ENCODE measurements at places on chromosomes 12 and 14.

- H3K4me1 ChIP-seq, result peaks cover 83% of the 10 kb centered on the region
- H3K27me3 ChIP-seq, result no peaks in the 10 kb centered on the region
- no peaks in the 10 kb centered on the region for H3K36me3 ChIP-seq
- H3K4me3 ChIP-seq, result no peak overlapping the region
- H3K27ac ChIP-seq, result peak overlapping the region; percentile 94
Measured at GRCh38 chr14:100789460-100790417, 36.2 kb upstream of the MEG3 start.

- DNase-seq, result peak; percentile 30
- H3K36me3 ChIP-seq, result no peaks in the 10 kb centered on the region
- no peak overlapping the region for H3K4me3 ChIP-seq
- H3K27ac ChIP-seq, result no peak overlapping the region
Measured at GRCh38 chr12:41184864-41185263, 3.3 kb upstream of the PDZRN4 start.

GRCh38 chr12:4771172-4771959 lies 51.2 kb downstream of the GALNT8 start:
- no peak overlapping the region for H3K27ac ChIP-seq
- H3K4me3 ChIP-seq, result no peak overlapping the region
- no peak for DNase-seq
- no peaks in the 10 kb centered on the region for H3K36me3 ChIP-seq

GRCh38 chr12:19437996-19438395 lies 1.3 kb upstream of the AEBP2 start:
- no peaks in the 10 kb centered on the region for H3K27me3 ChIP-seq
- no peak overlapping the region for H3K27ac ChIP-seq
- H3K36me3 ChIP-seq, result peaks cover 1% of the 10 kb centered on the region
- peaks cover 6% of the 10 kb centered on the region for H3K4me1 ChIP-seq

- peaks cover 48% of the 10 kb centered on the region for H3K36me3 ChIP-seq
- no peaks in the 10 kb centered on the region for H3K27me3 ChIP-seq
- no peak overlapping the region for H3K27ac ChIP-seq
- H3K4me1 ChIP-seq, result no peaks in the 10 kb centered on the region
Measured at GRCh38 chr14:73209953-73210352, 27.4 kb upstream of the PAPLN start.

- no peak overlapping the region for H3K27ac ChIP-seq
- no peaks in the 10 kb centered on the region for H3K27me3 ChIP-seq
- H3K36me3 ChIP-seq, result no peaks in the 10 kb centered on the region
- H3K4me1 ChIP-seq, result peaks cover 13% of the 10 kb centered on the region
- no peak overlapping the region for H3K4me3 ChIP-seq
- DNase-seq, result no peak
Measured at GRCh38 chr12:116588390-116589028, 29.3 kb downstream of the MAP1LC3B2 start.

GRCh38 chr14:63404906-63405305 lies 86.2 kb upstream of the GPHB5 start:
- no peak for DNase-seq
- no peak overlapping the region for H3K4me3 ChIP-seq
- H3K36me3 ChIP-seq, result peaks cover 7% of the 10 kb centered on the region
- H3K27ac ChIP-seq, result no peak overlapping the region

- no peak overlapping the region for H3K27ac ChIP-seq
- H3K4me1 ChIP-seq, result no peaks in the 10 kb centered on the region
- DNase-seq, result no peak
- no peaks in the 10 kb centered on the region for H3K36me3 ChIP-seq
- no peaks in the 10 kb centered on the region for H3K27me3 ChIP-seq
- no peak overlapping the region for H3K4me3 ChIP-seq
Measured at GRCh38 chr12:2082321-2082720, 29.5 kb downstream of the CACNA1C start.

DNA sequence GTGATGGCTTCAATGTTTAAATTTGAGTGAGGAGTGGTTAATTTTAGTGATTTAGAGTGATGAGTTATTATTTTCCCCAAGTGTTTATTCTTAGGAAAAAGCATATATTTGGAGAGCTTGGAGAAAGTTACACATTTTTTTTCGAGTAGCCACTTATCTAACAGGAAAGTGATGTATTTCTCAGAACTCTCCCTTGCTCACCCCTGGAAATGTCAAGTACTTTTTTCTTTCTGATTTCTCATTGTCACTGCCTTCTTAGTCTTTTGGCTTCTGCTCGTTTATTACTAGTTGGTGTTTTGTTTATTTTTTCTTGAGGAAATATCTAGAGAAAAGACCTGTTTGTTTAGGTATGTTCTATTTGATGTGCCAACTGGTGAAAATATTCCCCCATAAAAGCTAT lies 58.8 kb downstream of the AEBP2 start:
- DNase-seq, result no peak
- no peak overlapping the region for H3K27ac ChIP-seq
- H3K4me3 ChIP-seq, result no peak overlapping the region
- H3K36me3 ChIP-seq, result peaks cover 30% of the 10 kb centered on the region

DNA sequence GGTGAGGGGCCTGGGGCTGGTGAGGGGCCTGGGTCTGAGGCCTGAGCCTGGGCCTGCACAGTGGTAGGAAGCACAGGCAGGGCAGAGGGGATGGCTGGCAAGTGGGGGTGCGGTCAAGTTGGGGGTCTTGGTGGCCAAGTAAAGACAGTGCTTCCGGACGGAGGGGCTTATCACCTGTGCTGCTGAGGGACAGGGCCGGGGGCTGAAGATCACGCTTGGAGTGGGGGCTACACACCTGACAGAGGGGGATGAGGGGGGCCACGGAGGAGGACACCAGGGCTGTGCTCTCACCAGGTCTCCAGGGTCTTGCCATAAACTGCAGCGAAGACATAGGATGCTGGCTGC lies 12.2 kb downstream of the TEDC1 start:
- peaks cover 7% of the 10 kb centered on the region for H3K36me3 ChIP-seq
- peaks cover 7% of the 10 kb centered on the region for H3K27me3 ChIP-seq
- no peak for DNase-seq
- no peak overlapping the region for H3K4me3 ChIP-seq
- peaks cover 15% of the 10 kb centered on the region for H3K4me1 ChIP-seq

DNA sequence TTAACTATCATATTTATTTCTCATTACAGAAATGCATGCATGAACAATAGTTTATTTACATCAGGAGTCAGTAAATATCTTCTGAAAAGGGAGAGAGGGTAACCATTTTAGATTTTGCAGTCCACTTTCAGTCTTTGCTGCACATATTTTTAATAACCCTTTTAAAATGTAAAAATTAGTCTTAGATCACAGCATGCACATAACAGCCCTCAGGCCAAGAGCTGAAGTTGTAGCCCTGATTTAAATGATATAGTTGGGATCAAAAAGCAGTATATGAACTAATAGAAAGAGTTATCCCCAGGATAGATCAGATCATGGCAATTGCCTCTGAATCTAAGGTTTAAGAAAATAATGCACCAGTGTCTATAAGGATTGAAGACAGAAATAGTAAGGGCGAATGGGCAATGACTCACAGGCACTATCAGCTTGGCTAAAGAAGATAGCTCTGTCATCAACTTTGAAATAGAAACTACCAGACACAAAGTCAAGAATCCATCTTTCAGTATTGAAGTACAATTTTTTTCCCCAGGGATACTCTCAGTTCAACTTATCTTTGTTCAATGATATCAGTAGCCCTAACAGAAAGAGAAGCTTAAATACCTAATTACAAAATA lies 13.1 kb upstream of the CLEC7A start:
- DNase-seq, result no peak
- H3K27ac ChIP-seq, result no peak overlapping the region
- H3K27me3 ChIP-seq, result no peaks in the 10 kb centered on the region

DNA sequence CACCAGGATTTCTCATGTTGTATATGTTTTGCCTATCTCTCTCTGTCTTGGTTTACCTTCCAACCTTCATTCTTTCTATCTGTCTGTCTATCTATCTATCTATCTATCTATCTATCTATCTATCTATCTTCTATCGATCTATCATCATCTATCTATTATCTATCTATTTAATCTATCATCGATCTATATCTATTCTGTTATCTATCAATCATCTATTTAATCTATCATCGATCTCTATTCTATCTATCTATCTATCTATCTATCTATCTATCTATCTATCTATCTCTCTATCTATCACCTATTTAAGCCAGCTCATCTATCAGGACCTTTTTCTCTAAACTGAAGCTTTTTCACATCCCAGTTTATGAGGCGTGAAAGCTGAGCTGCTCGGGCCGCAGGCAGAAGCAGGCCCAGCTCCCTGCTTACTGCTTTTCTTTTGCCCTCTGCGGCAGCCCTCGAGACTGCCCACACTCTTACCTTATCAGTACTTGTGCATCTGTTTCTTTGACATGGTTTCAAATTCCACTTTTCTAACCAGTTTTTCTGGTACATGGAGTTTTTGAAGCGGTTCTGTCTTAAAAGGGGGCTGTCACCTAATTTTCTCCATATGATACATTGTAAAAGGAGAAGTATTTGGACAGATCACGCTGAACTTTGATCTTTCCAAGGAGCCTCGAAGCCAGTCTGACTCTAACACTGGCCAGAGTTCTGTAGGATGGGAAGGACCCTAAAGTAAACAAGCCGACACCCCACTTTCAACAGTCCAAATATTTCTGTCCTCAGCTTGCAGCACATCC lies 44.4 kb upstream of the GSG1 start:
- H3K27ac ChIP-seq, result no peak overlapping the region
- peak; percentile 77 for DNase-seq

GRCh38 chr14:104968153-104968527 lies 10.0 kb downstream of the AHNAK2 start:
- H3K27me3 ChIP-seq, result peaks cover 13% of the 10 kb centered on the region
- peaks cover 63% of the 10 kb centered on the region for H3K4me1 ChIP-seq

- DNase-seq, result no peak
- H3K27me3 ChIP-seq, result no peaks in the 10 kb centered on the region
- H3K4me3 ChIP-seq, result no peak overlapping the region
- no peak overlapping the region for H3K27ac ChIP-seq
- H3K4me1 ChIP-seq, result no peaks in the 10 kb centered on the region
Measured at GRCh38 chr12:2145433-2145998, 92.7 kb downstream of the CACNA1C start.

DNA sequence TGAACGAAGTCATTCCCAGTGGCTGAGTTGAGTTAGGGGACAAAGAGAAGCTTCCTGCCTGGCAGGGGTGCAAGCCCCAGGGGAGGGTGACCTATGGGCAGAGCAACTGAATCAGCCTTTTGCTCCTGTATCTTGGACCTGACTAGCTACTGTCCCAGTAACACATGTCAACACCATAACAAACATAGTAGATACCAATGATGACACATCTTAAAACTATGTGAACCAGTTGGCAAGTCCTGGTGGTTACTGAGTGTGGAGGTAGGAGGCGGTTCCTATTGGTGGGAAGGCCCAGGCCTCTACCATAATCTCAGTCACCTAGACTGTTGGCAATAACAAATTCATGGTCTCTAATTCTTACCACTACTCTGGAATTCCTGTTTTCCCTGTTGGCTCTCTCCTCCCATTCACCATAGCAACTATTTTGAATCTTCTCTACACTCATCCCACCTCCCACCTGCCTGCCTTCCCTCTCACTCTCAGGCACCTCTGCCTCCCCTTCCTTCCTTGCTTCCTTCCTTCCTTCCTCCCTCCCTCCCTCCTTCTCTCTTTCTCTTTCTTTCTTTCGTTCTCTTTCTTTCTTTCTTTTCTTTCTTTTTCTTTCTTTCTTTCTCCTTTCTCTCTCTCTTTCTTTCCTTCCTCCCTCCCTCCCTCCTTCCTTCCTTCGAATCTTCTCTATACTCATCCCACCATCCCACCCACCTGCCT lies 8.1 kb upstream of the P2RX7 start:
- peaks cover 6% of the 10 kb centered on the region for H3K27me3 ChIP-seq
- DNase-seq, result peak; percentile 20
- H3K27ac ChIP-seq, result no peak overlapping the region
- peaks cover 10% of the 10 kb centered on the region for H3K4me1 ChIP-seq
- no peaks in the 10 kb centered on the region for H3K36me3 ChIP-seq

DNA sequence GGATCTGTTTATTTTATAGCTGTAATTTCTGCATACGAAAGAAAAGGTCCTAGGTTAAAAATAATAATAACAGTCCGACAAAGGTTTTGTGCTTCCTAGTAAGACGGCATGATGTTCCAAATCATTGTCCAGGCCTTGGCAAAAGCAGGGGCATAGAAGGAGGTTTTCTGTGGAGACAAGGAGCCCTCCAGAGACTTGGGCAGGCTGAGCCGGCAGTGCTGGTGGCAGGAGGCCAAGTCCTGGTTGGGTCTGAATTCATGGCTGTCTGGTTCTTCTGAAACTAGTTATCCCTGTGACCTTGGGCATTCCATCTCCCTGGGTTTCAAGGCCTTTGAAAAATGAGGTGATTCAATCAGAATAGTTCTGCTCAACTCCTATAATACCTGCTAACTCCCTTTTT lies 44.0 kb downstream of the KCNK13 start:
- no peaks in the 10 kb centered on the region for H3K4me1 ChIP-seq
- no peak for DNase-seq
- H3K27ac ChIP-seq, result no peak overlapping the region
- no peak overlapping the region for H3K4me3 ChIP-seq
- no peaks in the 10 kb centered on the region for H3K27me3 ChIP-seq

GRCh38 chr12:90181216-90181615 lies 472.6 kb upstream of the ATP2B1 start:
- no peak overlapping the region for H3K27ac ChIP-seq
- H3K36me3 ChIP-seq, result no peaks in the 10 kb centered on the region
- H3K27me3 ChIP-seq, result no peaks in the 10 kb centered on the region
- no peak for DNase-seq
- H3K4me3 ChIP-seq, result no peak overlapping the region

DNA sequence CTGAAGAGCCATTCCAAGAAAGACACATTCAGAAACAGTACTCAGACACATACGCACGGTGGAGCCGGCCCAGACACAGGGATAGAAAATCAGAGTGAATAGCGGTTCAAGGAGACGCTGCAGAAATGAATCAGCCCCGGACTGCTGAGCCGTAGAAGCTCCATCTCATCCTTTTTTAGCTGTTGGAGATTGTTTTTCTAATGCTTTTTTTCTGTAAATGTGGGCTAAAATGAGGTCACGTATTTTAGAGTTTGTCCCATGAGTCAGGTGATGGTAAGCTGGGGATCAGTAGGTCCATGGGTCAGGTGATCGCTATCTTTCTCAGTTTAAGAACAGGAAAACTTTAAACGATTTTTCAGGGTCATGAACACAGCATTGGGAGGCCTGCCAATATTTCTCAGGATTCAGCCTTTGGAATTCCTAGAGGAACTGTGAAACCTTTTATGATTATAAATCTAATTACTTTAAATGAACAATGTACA lies 202.4 kb downstream of the ITPR2 start:
- no peaks in the 10 kb centered on the region for H3K27me3 ChIP-seq
- H3K36me3 ChIP-seq, result no peaks in the 10 kb centered on the region
- H3K4me3 ChIP-seq, result no peak overlapping the region
- peak; percentile 67 for DNase-seq

DNA sequence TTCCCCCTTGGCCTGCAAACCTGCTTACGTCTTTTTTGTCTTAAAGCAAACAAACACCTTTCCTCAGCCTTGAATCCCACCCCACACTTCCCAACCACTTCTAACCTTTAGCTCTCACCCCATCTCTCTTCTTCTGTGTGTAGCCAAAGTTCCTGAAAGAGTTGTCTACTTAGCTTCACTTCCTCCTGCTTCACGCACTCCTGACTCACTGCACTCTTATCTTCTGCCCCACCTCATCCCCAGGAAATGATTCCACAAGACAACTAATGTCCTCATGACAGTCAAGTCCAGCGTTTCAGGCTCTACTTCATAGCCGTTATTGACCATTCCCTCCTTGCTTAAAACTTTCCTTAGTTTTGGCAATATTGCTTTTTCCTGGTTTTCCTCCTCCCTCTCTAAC lies 22.4 kb downstream of the EIF2B2 start:
- H3K36me3 ChIP-seq, result peaks cover 33% of the 10 kb centered on the region
- H3K27ac ChIP-seq, result no peak overlapping the region
- no peaks in the 10 kb centered on the region for H3K4me1 ChIP-seq
- H3K27me3 ChIP-seq, result no peaks in the 10 kb centered on the region
